ENCODE measurements at places on chromosomes 1 and 21. TPM values are rescaled to one million over a fixed set of nuclear protein-coding genes. Genes with fewer than 3 reads are reported as not detected.

- no peak for DNase-seq
Measured at GRCh38 chr1:154548028-154548427, 10.4 kb downstream of the UBE2Q1 start.

DNA sequence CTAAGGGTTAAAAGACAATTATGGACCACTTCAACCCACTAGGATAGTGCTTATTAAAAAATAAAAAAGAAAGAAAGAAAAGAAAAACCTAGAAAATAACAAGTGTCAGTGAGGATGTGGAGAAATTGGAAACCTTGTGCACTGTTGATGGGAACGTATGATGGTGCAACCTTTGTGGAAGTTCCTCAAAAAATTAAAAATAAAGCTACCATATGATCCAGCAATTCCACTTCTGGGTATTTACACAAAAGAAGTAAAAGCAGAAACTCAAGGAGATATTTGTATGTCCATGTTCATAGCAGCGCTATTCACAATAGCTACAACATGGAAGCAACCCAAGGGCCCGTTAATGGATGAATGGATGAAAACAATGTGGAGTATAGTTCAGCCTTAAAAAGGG lies 115.2 kb upstream of the ATP1A1 start:
- no peak for DNase-seq

DNA sequence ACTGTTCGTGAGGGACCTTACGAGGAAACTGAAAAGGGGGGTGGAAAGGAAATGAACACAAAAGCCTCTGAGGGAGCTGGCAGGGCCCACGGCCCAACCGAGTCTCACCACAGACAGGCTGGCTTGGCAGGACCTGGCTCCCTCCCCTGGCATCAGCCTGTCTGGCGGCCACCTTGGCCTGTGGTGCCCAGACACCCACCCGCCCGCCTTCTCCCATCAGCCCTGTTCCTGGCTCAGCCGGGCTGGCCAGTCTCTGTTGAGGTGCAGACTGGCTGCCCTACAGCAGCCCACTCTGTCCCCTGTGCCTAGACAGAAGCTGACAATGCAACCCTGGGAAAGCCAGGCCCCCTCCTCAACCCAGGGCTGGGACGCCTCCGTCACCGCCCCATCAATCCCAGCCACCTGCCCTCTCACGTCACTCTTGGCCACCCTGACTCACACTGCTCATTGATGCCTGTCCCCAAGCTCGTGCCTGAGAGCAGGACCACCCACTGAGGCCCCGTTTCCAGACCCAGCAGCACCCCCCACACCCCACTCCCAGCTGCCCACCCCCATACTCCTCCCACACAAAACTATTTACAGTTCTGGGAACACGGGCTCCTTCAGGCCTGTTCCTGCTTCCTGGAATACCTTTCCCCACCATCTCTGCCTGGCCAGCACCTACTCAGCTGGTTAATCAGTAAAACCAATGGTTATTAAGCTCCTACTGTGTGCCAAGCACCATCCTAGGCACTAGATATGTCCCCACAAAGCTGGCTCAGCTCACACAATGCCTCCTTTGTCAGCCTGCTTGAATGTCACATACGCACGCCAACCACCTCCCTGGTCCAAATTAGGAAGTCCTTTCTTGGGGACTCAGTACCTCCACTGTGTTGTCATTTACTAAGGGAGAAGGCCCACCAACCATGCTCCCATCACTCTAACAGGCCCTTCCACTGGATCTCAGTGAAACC lies 22.7 kb downstream of the SDC3 start:
- DNase-seq, result no peak

- DNase-seq, result no peak
Measured at GRCh38 chr1:161068306-161069234, 1.1 kb downstream of the ARHGAP30 start.

Gene UBE2J2
- 66.2 TPM for total RNA-seq

GRCh38 chr1:6033986-6034749 lies 11.5 kb upstream of the KCNAB2 start:
- no peak for DNase-seq

GRCh38 chr1:103527331-103527730 lies 1.8 kb downstream of the RNPC3 start:
- no peak for DNase-seq

GRCh38 chr21:27035791-27036190 lies 68.9 kb upstream of the ADAMTS5 start:
- no peak for DNase-seq

GRCh38 chr1:209648931-209649776 lies 3.1 kb downstream of the LAMB3 start:
- DNase-seq, result peak; percentile 56

GRCh38 chr1:44249543-44249942 lies 36.3 kb downstream of the DMAP1 start:
- DNase-seq, result no peak

GRCh38 chr1:1293263-1294249 lies 13.3 kb downstream of the SCNN1D start:
- DNase-seq, result no peak

Data from MG63 (cell line).